ENCODE measurements at places on chromosomes 7 and 10.

DNA sequence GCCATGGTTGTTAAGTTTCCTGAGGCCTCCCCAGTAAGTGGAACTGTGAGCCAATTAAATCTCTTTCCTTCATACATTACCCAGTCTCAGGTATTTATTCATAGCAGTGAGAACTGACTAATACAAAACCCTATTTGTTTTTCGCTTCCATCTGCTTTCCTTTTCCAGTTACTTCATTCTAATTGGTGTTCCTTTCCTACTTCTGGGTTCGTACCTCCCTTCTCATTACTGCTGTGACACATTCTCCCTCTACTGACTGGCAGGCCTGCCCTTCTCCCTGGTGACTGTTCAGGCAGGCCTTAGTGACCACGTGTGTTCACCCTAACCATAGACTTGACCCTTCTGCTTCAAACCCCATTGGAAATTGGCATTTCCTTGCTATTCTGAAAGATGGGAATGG lies 37.7 kb downstream of the MTURN start:
- no peak for DNase-seq

DNA sequence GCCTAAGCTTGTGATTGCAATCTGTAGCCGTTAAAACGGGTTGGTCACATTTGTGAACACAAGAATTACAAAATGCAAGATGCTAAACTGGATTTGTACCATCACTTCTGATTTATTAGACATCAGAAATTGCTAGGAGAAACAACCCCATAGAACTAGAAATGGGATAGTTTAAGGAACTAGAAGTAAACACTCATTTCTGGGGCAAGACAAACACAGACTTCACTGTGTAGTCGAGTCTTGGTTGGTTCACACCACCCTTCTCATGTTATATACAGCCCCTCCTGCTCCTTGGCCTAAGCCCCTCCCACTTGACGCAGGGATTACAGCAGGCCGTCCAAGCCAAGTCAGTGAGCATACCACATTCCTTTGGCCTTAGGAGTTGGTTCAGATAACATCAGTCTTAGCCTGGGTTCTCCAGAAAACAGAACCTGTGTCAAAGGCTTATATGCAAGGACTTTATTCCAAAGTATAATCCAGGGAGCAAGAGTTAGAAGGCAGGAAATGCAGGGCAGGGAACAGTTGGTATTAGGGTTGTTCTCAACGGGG lies 2.0 kb upstream of the NRAP start:
- DNase-seq, result no peak

- DNase-seq, result no peak
These were observed 3.4 kb upstream of the NRG3 start for GRCh38 chr10:81871558-81871957.

- no peak for DNase-seq
These were observed 2.7 kb downstream of the IGFBP1 start for GRCh38 chr7:45890902-45891461.

DNA sequence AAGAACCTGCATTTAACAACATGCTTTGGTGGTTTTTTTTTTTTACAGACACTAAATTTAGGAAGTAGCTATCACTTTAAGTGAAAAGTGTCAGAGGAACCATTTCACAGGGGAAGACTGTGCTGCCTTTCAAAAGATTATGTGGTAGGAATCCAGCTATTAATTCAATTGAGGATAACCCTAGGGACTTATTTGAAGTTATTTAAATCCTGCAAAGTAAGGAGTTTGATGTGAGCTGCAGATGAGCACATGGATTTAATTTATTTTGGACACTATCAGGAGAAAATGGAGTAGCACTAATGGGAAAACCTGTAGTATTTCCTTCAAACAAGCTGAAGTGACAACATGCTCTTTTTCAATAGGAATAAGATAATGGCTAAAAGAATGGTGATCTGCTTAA lies 419.8 kb downstream of the ANKRD7 start:
- DNase-seq, result no peak

DNA sequence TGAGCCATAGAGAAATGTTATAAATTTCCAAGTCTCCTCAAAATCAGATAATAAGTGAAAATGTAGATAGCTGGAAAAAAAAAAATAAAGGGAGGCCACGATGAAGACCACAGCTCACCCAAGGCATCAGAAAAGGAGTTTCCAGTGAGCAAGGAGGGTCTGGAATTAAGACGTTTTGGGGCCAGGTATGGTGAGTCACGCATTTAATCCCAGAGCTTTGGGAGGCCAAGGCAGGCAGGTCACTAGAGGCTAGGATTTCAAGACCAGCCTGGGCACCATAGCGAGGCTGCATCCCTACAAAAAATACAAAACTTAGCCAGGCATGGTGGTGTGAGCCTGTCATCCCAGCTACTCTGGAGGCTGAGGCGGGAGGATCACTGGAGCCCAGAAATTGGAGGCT lies 65.5 kb downstream of the ASB13 start:
- no peak for DNase-seq

- no peak for DNase-seq
These were observed at the start of gene ELFN1 for GRCh38 chr7:1669954-1670893. ELFN1 (plus strand) TSS chr7:1670277; CDS start chr7:1744597, 74,320 bp downstream.

GRCh38 chr7:12174931-12175330 lies 36.2 kb upstream of the TMEM106B start:
- DNase-seq, result no peak

DNA sequence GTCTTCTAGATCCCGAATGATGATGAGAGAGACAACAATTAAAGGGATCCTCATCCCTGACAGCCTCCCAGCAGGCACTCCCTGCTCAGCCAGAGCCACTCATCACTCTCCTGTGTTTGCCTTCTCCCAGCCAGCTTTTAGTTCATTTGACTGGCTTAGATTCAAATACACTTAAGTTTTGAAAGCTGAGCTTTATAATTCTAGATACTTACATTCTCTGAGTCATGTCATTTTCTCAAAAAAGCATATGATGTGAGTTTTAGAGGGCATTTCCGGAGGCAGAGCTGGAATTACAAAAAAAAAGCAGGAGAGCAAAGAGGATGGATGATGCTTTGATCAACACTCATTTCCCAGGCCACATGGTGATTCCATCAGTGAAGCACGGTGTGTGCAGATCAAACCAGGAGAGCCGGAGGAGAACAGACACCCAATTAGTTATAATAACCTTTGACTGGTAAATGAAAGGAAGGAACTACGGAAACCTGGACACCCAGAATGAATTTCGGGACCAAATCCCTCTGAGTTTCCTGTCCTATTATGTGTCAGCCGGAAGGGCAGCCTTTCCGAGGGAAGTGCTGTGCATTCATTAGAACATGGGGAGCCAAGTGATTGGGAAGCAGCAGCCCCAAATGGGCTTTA lies 81.5 kb upstream of the HPS1 start:
- no peak for DNase-seq

DNA sequence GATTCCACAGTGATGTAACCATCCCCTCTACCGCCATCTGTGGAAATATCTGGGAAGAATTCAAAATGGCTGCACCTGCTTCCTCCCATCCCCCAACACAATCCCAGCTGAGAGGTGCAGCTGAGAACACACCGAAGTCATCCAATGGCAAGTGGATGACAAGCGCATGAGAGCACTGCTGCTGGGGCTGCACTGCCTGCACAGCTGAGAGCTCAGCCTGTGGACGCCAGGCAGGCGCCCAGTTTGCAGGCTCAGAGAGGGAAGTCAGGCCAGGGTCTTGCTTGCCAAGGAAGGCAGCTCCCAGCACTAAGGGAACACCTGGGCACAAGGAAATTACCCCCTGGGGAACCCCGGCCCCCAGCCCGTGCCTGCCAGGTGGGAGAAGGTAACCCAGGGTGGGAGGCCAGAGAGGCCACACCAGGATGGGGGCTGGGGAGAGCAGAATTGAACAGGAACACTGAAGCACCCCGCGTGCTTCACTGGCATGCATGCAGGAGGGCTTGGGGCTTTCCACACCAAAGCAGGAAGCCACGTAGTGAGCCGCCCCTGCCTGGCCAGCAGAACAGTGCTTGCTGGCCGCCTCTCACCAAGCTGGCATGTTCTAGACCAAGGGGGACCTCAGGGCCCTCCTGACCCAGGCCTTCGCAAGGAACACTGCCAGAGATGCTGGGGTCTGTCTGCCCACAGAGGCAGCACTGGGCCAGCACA lies 46.2 kb downstream of the FAM53B start:
- DNase-seq, result no peak

GRCh38 chr10:132133005-132133404 lies 53.7 kb upstream of the DPYSL4 start:
- no peak for DNase-seq

DNA sequence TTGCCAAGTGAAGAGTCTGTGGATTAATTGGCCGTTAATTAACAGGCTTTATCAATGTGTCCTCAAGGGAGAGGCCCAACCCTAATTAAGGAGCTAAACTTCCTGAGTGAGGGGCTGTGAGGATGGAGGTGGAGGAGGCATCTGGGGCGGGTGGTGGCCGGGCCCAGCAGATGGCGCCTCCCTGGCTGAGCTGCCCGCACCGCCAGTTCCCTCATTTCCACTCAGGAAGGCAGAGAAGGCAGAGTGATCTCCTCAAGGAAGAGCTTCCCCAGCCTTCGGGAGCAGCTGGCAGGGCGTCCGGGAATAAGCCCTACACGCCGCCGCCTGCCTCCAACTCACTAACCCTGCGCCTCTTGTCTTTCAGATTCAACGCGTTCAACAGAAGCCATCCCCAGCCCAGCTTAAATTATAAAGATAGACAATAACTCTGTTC lies 112.2 kb downstream of the CYTH3 start:
- DNase-seq, result no peak

DNA sequence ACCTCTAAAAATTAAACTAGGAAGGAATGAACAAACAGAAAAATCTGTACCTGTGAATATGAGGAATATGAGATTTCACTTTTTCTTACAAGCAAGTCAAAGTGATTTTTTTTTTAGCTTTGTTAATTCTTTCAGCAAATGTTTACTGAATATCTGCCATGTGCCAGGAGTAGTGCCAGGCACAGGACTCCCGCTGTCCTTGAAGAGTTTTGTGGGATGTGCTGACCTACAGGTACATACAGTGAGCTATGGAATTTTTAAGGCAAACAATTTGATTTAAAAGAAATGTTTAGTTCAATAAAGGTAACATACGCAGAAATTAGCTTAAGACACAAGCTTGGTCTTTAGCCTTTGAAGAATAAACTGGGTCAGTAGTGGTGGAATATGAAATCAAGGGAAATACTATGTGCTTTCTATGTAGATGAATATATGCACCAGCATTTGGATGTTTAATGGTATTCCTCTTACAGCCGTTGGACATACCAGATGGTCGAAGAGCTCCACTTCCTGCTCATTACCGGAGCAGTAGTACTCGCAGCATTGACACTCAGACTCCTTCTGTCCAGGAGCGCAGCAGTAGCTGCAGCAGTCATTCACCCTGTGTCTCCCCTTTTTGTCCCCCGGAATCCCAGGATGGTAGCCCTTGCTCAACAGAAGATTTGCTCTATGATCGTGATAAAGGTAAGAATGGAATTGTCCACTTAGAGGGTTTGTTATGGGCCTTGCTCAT lies 102.0 kb downstream of the GLCCI1 start:
- DNase-seq, result no peak

- no peak for DNase-seq
These were observed 28.1 kb downstream of the KCNH2 start for GRCh38 chr7:150949971-150950491.

- DNase-seq, result no peak
These were observed 243.5 kb downstream of the ADK start for GRCh38 chr10:74394416-74394969.

DNA sequence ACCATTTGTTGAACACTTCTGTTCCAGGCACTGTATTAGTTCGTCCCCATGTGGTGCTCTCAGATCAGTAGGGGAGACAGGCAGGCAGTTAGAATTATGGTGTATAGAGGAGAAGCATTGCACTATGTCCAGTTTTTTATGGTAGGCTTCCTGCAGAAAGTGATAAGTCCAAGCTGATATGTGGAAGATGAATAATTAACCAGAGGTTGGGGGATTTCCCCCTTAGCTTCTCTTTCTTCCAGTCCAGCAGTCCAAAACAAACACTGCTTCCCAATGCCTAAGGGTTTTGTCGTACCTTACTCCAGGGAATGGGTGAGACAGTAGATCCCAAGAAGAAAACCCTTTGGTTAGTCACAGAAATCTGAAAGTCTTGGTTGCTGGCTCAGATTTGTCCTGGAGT lies 19.2 kb downstream of the HIF1AN start:
- DNase-seq, result no peak

GRCh38 chr10:69223028-69223342 lies 2.9 kb downstream of the HKDC1 start:
- DNase-seq, result no peak

DNA sequence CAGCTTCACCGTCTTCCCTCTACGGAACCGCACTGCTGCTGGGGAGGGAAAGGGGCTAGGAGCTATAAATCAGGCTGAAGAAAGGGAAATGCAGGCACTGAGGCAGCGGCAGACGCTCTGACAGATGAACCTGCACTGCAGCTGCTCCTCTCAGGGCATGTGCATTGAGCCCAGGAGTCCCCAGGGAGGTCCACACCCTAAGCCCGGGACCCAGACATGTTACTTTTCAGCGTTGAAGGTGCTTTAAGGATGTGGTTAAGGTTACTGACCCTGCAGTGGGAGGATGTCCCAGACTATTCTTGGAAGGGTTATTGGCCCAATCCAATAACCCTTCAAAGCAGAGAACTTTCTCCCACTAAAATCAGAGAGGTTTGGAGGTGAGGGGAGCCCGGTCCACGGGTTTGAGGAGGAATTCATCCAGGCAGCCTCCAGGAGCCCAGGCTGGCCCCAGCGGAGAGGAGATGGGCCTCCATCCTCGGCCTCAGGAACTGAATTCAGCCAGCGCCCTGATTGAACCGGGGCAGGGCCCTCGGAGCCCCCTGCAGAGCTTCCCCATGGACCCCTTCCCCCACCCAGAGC lies 75.4 kb downstream of the ADARB2 start:
- DNase-seq, result no peak

GRCh38 chr10:92387289-92387940 lies 96.4 kb downstream of the MARCHF5 start:
- no peak for DNase-seq

- DNase-seq, result peak; percentile 11
These were observed 40.9 kb upstream of the ZNF32 start for GRCh38 chr10:43689618-43689954.

DNA sequence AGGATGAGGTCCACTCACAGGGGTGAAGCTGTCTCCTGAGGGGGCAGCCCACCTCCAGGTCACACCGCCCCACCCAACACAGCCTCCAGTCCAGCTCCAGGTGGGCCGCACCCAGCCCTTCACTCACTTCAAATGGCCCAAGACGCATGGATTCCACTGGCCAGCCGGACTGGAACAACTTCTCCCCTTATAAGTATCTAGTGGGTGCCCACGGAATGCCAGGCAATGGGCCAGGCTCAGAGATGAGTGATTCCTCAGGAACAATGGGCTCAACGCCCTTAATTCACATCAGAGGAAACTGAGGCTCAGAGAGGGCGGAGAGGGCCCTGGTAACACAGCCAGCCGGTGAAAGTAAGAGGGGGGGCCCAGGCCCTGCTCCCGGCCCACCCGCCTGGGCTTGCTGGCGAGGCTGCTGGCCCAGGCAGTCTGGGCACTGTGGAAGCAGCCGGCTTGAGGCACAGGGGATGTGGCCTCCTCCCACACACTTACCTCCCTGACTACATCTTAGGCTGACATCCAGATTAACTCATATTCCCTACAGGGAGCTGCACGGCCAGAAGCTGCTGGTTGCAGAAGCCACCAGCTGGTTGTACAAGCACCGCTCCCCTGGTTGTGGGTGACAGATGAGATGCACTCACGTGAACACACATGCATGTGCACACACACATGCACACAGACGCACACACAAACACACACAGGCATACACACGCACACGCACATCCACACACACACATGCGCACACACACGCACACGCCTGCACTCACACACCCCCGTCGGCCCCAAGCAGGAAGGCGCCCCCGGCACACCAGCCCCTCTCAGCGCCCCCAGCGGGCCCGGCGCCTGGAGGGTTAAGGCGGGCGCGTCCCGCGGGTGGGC lies 1.0 kb upstream of the FAM20C start:
- no peak for DNase-seq

- DNase-seq, result no peak
These were observed 582.4 kb upstream of the FZD8 start for GRCh38 chr10:36224431-36224985.

Data from bone marrow (tissue), 2 donors.